Karpas-422 (cell line): ENCODE measurements at places on chromosomes 12 and 14.

GRCh38 chr14:31154956-31155355 lies 52.6 kb downstream of the HECTD1 start:
- H3K4me3 ChIP-seq = no peak overlapping the region
- no peak overlapping the region for H3K27ac ChIP-seq
- H3K27me3 ChIP-seq = no peaks in the 10 kb centered on the region
- H3K4me1 ChIP-seq = no peaks in the 10 kb centered on the region
- H3K36me3 ChIP-seq = peaks cover 44% of the 10 kb centered on the region
- DNase-seq = no peak

DNA sequence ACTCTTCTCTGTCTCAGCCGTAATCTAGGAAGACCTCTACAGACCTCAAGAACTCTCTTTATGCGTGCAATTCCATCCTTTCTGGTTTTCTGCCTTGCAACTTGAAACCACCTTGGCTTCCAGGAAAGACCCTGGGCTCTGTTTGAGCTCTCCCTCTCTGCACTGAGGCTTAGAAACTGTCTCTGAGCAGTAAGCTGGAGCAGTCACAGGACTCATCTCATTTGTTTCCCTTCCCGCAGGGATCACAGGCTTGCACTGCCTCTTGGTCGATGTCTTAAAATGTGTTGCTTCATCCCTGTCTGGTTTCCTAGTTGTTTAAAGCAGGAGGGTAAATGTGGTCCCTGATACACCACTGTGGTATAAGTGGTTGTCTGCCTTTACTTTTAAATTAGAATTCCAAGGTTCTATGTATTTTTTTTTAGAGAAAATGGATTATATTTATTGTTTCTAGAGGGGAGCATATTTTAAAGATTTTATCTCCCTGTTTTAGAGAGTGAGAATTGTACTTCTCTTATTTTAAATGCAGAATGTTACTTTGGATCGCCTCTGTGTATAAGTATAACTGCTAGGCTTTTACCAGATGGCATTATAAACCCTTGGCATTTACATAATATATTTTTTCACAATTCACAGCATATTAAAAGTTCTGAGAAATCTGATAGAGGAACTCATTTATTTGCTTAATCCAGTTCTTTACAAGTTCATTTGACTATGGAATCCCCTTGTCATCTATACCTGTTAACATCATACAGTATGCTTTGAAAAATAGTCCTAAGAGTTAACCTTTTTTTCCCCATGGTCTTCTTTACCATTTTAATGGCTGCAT lies 26.4 kb downstream of the EID3 start:
- peaks cover 51% of the 10 kb centered on the region; the same call in 1 of the 2 replicates for H3K36me3 ChIP-seq
- no peaks in the 10 kb centered on the region for H3K27me3 ChIP-seq
- H3K27ac ChIP-seq = peak overlapping the region; percentile 68
- DNase-seq = no peak
- H3K4me3 ChIP-seq = no peak overlapping the region
- peaks cover 23% of the 10 kb centered on the region for H3K4me1 ChIP-seq

DNA sequence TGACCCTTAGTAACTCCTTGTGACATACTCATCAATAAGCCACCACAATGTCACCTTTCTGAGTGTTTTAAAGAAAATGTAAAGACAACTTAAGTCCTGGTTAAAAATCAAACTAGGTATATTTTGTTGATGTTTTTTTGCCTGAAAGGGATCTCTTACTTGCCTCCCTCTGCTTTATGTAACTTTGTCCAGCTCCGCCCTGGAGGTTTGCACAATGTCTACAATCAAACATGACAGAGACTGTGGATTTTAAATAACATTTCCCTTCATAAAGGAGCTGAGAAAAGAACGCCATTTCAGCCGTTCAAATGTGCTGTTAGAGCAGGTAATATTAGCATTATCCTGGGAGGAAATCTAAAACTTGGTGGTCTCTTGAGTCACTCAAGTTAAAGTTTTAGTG lies 613.9 kb downstream of the SOX5 start:
- no peaks in the 10 kb centered on the region for H3K36me3 ChIP-seq
- no peak overlapping the region for H3K4me3 ChIP-seq
- H3K27me3 ChIP-seq = no peaks in the 10 kb centered on the region
- H3K4me1 ChIP-seq = no peaks in the 10 kb centered on the region

GRCh38 chr12:77133566-77133965 lies 68.2 kb upstream of the E2F7 start:
- peak; percentile 79 for DNase-seq
- no peak overlapping the region for H3K27ac ChIP-seq
- no peaks in the 10 kb centered on the region for H3K36me3 ChIP-seq
- no peak overlapping the region for H3K4me3 ChIP-seq
- no peaks in the 10 kb centered on the region for H3K27me3 ChIP-seq

DNA sequence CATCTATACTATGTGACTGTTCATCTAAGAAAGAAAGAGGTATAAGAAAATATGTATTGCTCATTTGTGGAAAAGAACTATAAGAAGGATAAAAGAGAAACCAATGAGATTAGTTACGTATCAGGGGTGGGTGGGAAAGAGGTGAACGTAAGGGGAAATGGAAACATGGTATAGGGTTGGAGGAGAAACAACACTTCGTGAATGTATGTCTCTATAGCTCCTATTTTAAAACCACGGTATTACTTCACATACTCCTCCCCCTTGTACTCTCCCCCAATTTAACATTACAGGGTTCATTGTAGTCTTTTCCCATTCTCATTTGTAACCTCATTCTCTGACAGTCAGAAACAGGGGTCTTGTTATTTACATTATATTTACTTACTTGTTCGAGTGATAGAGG lies 120.4 kb downstream of the FOXG1 start:
- H3K27ac ChIP-seq = no peak overlapping the region
- H3K4me1 ChIP-seq = no peaks in the 10 kb centered on the region
- no peak for DNase-seq
- no peak overlapping the region for H3K4me3 ChIP-seq
- no peaks in the 10 kb centered on the region for H3K27me3 ChIP-seq
- H3K36me3 ChIP-seq = no peaks in the 10 kb centered on the region
